ENCODE measurements at places on chromosomes 6 and 20. TPM values are rescaled to one million over a fixed set of nuclear protein-coding genes. Genes with fewer than 3 reads are reported as not detected.

DNA sequence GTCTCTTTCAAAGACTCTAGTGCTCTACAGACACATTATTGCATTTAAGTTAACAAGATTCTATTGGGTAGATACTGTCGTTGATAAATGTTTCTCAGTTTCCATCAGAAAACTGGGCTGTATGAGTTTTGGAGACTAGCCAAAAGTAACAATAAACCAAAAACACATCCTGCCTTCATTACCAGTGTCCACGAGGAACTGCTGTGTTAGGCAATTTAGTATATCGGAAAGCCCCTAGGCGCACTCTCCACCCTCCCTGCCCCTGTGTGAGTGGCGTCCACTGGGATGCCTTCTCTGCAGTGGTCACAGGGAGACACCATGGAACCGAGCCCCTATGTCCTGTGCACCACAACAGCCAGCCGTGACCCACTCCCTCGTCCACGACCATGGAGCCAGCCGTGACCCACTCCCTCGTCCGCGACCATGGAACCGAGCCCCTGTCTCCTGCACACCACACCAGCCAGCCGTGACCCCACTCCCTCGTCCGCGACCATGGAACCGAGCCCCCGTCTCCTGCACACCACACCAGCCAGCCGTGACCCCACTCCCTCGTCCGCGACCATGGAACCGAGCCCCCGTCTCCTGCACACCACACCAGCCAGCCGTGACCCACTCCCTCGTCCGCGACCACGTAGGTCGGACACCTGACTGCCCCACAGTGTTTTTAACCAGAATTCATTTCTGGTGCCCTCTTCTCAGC, 35.3 kb downstream of the DLL1 start:
- H3K4me1 ChIP-seq = no peaks in the 10 kb centered on the region
- H3K4me3 ChIP-seq = no peak overlapping the region
- H3K36me3 ChIP-seq = no peaks in the 10 kb centered on the region
- H3K27ac ChIP-seq = no peak overlapping the region
- H3K27me3 ChIP-seq = peaks cover 6% of the 10 kb centered on the region
- DNase-seq = no peak

DNA sequence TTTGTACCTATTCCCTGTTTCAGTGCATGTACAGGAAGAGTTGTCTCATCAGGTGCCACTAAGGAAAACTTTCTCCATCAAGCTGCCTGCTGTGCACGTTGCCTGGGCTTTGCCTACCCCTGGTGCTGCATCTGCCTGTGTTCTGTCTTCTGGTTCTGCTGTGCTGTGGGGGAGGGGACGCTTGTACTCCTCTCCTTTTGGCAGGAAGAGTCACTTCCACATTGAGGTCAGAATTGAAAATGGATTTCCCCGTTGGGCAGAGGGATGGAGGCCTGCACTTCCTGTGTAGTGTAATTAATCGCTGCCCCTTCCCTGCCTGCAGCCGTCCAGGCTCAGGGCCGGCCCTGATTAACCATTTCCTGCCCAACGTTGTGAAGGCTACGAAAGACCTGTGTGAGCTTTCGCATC, 153.3 kb downstream of the SCML4 start:
- no peaks in the 10 kb centered on the region for H3K36me3 ChIP-seq
- DNase-seq = no peak
- H3K27me3 ChIP-seq = no peaks in the 10 kb centered on the region
- peaks cover 15% of the 10 kb centered on the region for H3K4me1 ChIP-seq

DNA sequence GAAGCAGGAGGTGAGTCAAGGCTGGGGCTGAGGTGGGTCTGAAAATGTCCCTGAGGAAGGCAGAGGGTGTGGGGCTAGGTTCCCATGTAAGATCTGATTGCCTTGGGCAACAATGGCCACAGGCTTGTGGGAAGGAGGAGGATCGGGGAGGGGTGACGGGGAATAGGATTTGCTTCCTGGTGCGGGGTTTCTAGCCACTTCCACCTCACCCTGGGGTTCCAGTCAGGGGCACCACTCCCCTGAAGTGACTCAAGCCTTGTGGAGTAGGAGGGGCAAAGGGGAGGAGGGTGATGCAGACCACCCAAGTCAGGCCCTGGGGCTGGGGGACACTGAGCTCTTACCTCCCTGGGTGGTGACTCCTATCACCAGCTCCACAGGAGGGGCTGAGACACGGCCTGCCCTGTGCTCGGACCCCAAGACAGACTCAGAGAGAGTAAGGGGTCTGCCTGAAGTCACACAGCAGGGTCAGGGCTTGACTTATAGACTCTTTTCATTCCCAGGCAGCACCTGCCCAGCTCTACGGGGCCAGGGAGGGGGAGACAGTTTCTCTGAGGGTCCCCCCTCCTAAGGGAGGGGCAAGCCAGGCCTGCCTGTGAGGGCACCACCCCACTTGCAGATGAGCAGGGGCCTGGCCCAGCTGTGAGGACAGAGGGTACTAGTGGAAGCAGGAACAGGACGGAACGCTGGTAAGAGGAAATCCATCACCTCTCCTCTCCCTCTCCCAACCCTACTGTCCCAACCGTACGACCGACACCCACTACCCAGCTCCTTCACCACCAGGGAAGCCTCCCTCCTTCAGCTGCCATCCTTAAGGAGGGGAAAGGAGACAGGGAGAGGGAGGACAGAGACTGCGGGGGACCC, 12.4 kb upstream of the SPDEF start:
- H3K4me3 ChIP-seq = no peak overlapping the region
- no peaks in the 10 kb centered on the region for H3K36me3 ChIP-seq
- no peak for DNase-seq
- H3K27me3 ChIP-seq = peaks cover 22% of the 10 kb centered on the region
- H3K27ac ChIP-seq = no peak overlapping the region
- no peaks in the 10 kb centered on the region for H3K4me1 ChIP-seq

Gene LTB
- total RNA-seq = 6.2 TPM

GRCh38 chr6:33411632-33412005, 805 bp downstream of the PHF1 start:
- peak overlapping the region; percentile 97 for H3K27ac ChIP-seq
- H3K4me3 ChIP-seq = peak overlapping the region; percentile 99
- H3K4me1 ChIP-seq = peaks cover 31% of the 10 kb centered on the region
- no peaks in the 10 kb centered on the region for H3K27me3 ChIP-seq
- H3K36me3 ChIP-seq = peaks cover 44% of the 10 kb centered on the region

- no peaks in the 10 kb centered on the region for H3K27me3 ChIP-seq
- H3K27ac ChIP-seq = no peak overlapping the region
- DNase-seq = no peak
These were observed 10.7 kb downstream of the SLC22A23 start for GRCh38 chr6:3446184-3446583.

GRCh38 chr6:145802141-145802540, 12.5 kb downstream of the FBXO30 start:
- no peak overlapping the region for H3K4me3 ChIP-seq
- no peak overlapping the region for H3K27ac ChIP-seq
- DNase-seq = no peak
- H3K36me3 ChIP-seq = peaks cover 11% of the 10 kb centered on the region
